ENCODE measurements at places on chromosomes 16 and 17.

GRCh38 chr16:2981177-2981898, 1.1 kb upstream of the PKMYT1 start:
- DNase-seq: no peak

DNA sequence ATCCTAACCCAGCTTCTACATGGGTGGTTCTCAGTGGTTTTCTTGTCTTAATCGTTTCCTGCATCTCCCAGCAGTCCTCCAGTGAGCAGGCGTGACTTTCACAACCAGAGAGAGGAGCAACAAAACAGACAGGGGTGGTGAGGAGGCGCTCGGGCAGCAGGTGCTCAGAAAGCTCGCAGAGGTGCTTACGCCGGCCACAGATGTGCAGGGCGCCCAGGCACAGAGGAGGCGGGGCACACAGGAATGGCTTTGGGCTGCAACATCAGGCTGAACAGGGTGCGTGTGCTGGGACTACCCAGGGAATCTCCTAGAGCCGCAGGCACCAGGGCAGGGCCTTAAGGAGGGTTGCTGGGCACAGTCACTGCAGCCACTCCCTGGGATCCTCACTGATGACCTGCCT, 32.6 kb downstream of the KLHDC4 start:
- no peak for DNase-seq

DNA sequence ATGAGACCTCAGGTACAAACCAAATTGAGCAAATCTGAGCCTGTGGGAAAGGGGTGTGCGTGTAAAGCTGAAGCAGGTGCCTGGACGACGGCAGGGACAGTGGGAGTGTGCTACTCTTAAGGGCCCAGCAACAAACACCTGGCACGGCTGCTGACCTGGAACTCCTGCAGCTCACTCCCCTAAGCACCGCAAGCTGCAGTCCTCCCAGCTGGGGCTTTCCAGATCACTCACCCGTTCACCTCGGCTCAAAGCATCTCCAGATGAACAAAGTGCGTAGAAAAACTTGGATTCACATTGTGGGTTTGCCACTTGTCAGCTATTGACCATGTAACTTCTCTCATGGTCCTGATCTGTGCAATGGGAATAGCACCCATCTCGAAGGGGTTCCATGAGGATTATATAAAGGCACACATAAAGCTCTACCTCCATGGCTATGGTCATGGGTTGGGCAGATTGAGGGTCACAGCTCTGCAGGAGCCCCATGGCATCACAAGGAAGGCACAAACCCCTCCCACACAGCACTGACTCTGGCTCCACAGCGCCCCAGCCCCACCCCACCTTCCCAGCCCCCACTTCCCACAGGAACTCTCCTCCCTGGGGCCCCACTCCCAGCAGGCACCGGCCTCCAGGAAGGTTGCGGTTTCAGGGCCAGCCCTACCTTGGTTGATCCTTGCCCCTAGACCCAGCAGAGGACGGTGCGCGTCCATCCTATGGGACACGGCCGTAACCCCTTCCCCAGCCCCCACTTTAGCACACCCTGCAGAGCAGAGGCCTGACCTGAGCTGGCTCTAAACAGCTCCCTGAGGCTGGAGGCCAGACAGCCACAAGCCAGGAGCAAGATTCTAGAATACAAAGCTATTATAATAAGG, 21.9 kb downstream of the ST3GAL2 start:
- DNase-seq: no peak

GRCh38 chr17:40551879-40552768, 13.1 kb downstream of the CCR7 start:
- DNase-seq: no peak

DNA sequence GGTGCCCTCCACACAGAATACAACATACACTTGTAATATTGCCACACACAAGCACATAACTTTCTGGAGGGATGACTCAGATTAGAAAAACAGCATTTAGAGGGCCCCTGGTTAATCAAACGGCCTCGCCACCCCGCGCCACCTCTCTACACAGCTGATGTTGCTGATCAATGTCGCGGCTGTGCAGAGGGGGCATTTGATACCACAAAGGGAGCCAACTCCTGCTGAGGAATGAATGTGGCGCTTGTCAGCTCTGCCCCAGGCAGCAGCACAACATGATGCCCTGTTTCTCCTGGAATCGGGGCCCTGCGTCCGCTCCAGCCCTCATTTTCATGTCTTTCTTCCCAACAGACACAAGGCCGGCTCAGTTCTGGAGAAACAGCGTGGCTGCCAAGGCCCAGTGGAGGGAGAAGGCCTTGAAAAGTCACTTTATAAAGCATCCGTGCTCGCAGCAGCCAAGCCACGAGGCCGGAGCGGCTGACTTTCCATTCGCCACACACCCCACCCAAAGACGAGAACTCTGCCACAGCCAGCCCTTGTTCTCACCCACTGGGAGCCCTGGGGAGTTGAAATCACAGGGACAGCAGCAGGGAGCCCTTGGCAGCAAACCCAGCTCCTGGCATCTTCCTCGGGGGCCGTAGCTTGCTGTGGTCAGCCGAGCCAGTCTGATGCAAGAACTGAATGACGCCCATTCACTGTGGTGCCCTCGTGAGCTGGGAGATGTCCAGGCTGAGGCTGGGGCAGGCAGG, 65.6 kb downstream of the XYLT1 start:
- no peak for DNase-seq

GRCh38 chr16:70784692-70785555, 16.0 kb downstream of the VAC14 start:
- DNase-seq: no peak

DNA sequence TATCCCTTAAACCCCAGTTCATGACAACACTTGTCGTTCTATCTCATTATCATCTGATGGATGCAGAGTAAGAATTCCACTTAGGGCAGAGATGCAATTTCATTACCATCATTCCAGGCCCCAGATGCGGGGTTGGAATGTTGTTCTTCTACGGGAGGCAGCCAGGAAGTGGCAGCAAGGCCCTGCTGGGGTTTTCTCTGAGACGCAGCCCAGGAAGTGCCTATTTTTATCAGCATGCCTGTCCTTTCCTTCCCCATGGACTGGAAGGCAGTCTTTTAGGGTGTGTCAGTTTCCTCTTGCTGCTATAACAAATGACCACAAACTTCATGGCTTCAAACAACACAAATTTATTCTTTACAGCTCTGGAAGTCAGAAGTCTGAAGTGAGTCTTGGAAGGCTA, 246.6 kb upstream of the DYNLRB2 start:
- no peak for DNase-seq

DNA sequence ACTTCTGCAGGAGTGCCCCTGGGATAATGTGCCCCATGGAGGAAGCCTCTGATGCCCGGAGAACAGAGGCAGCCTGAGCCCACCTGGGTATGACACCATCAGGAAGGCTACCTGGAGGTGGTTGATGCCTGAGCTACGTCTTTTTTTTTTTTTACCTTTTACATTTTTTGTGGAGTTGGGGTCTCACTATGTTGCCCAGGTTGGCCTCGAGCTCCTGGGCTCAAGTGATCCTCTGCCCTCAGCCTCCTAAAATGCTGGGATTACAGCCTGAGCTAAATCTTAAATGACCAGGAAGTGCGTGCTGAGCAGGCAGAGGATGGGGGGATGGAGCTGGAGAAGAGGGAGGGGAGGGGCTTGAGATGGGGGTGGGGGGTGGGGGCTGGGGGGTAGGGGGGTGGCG, 32.7 kb downstream of the ABCC6 start:
- no peak for DNase-seq

- no peak for DNase-seq
Observed at GRCh38 chr17:7717756-7718350, 309 bp downstream of the DNAH2 start.
